RPMI8226 (cell line): ENCODE measurements at places on chromosomes 3 and 15.

GRCh38 chr3:61300006-61300380 lies 48.7 kb upstream of the FHIT start:
- DNase-seq, result no peak

- DNase-seq, result no peak
Observed at GRCh38 chr3:157058392-157059071, 101.4 kb downstream of the CCNL1 start.

GRCh38 chr15:65245096-65245856 lies 34.0 kb upstream of the CILP start:
- DNase-seq, result no peak

DNA sequence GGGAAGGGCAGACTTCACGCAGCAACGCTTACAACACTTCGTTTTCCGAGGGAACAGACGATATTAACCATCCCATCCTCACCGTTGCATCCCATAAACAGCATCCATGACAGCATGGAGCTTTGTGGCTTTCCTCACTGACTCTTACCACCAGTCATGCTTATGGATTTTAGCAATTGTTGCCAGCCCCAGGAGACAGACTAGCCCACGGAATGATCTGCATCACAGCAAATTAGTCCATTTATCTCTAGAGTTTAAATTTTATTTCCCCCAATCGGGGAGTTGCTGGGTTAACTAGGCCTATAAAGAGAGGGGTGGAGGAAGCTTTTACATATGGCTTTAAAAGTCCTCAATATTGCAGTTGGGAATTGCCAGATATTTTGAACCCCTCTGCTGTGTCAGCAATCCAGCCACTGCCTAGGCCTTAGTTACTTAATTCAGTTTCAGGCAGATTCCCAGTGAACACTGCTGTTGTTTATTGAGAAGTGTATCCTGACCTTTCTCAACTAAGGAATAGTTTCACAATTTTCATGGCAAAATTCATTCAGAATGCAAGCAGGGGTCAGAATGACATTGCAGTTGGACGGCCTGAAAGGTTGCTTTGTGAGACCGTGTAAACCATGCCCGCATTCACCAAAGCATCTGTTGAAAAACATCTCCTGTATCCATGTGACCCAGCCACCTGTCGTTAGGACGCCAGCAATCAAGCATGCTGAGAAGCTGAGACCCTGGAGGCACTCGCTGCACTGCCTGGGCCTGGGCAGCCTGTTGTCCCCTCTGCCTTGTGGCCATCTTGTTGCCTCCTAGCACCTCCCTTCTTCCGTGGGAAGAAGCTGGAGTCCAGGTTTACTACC lies 397.4 kb upstream of the TPM1 start:
- DNase-seq, result no peak

- no peak for DNase-seq
Observed at GRCh38 chr3:65936908-65937638, 101.6 kb downstream of the MAGI1 start.

DNA sequence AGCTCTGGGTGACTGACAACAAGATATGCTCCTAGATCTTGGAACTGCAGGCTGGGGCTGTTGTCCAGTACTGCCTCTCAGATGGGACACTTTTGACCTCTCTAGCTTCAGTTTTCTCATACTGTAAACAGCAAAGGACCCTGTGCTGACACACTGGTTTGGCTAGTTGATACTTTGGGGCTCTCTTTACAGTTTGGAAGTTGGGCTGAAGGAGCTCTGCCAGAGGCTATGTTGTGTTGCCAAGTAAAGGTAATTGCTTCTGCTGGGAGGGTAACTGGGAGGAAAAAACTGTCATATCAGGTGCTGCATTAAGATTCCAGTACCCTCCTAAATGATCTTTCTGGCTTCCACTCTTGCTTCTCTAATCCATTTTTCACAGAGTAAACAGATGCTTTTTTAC lies 54.0 kb downstream of the ISL2 start:
- no peak for DNase-seq

GRCh38 chr3:32815841-32816438 lies 1.9 kb upstream of the TRIM71 start:
- DNase-seq, result no peak

DNA sequence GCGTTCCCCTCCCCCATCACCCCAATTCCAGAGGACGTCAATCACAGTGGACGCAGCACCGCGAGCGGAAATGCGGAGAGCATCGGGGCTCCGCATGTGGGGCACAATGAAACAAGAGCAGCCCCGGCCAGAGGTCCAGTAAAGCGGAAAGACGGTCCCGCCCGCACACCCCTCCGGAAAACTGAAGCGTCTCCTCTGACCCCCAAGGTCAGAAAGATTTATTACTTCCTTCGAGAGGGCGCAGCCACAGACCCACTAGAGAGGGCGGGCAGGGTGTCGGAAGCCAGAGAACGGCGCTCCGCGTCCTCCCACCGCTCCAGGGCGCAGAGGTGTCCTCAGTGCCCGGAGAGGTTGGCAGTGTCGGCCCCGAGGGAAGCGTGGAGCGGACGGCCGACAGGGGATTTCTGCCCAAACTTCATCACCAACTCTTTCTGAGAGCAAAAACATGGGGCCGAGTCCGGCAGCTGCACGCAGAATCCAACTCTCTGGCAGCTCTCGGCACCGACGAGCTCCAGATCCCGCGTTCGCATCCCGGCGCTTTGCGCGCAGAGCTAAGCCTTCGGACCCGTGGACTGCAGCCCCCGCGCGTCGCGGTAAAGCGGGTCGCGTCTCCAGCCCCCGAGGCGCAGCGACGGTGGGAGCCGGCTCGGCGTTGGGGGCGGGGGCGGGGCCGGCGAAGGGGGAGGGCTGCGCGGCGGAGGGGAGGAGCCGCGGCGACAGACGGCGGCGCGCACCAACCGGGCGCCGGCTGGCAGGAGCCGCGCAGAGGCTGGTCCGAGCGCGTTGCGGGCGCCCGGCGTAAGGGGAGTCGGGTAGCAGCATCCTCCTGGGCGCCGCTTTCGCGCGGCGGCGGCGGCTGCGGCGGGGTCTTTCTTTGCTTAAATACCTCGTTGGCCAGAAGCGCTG lies at the start of gene CHST2:
Gene CHST2 (plus strand): TSS at position 763 of the 906 bp plus-strand sequence. CDS start 1,046 bp downstream, outside the sequence.
- peak; percentile 81 for DNase-seq

DNA sequence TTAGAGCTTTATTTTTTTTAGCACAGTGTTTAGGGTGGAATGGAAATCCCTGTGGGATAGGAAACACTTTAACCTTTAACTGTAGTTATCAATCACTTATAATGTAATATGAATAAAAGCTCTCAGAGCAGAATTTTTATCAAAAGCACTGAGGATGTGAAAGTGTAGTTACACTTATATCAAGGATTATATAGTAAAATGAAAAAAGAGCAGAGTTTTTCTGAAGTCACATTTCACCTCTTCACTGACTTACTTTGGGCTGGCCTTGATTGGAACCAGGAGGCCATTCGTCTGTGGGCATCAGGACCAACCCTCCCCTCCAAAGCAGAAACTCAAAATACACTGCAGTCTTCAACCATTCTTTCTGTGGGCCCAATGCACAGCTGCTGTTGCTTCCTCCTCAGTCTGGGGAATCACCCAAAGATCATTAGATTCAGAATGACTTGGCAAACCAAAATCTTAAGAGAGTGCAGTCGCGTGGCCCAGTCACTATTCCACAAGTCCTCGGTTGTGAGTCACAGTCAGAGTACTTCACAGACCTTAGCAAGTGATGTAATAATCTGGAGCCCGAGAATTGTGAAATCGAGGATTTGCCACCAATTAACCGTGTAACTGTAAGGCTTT lies 132.6 kb upstream of the COL8A1 start:
- no peak for DNase-seq

DNA sequence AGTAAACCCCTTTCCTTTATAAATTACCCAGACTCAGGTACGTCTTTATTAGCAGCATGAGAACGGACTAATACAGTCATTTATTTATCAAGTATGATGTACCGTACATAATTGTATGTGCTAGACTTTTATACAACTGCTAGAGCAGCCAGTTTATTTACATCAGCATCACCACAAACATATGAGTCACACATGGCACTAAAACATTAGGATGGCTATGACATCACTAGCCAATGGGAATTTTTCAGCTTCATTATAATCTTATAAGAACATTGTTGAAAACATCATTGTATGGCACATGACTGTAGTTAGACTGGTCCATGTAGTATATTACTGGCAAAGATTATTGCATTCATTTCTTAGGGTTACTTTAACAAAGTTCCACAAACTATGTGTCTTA lies 121.7 kb downstream of the ZMAT3 start:
- DNase-seq, result no peak

DNA sequence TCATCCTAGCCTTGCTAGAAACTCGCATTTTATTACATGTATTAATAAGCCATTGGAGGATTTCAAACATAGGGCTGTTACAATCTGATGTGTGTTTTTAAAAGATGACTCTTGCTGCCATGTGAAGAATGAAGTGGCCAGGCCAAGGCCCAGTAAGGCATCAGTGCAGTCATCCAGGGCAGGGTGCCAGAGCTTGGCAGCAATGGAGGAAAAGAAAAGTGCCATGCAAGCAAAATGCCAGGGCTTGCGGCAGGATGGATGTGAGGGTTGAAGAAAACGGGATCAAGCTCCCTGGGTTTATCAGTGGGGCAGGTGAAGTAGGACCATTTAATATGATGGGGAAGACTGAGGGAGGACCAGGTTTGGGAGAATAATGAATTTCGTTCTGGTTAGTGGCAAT lies 183.6 kb downstream of the MINAR1 start:
- no peak for DNase-seq

GRCh38 chr3:123817413-123817812 lies 66.7 kb downstream of the MYLK start:
- no peak for DNase-seq

DNA sequence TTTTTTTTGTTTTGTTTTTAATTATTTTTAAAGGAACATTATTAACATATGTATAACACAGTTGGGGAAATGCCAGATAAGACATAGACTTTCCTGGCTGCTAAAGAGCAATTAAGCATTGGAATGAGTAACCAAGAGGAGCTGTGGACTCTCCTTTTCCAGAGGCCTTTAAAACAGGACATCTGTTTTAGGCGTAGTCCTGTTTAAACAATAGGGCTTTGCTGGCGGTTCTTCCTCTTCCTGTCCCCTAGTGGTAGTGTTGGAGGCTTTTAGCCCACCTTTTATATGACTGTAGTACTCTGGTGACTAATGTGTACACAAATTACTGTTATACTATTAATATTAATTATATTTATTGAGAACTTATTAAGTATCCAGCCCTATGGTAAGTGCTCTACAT lies 81.9 kb downstream of the PPARG start:
- no peak for DNase-seq

- DNase-seq, result no peak
Observed at GRCh38 chr3:17121336-17121735, 236.6 kb downstream of the PLCL2 start.

DNA sequence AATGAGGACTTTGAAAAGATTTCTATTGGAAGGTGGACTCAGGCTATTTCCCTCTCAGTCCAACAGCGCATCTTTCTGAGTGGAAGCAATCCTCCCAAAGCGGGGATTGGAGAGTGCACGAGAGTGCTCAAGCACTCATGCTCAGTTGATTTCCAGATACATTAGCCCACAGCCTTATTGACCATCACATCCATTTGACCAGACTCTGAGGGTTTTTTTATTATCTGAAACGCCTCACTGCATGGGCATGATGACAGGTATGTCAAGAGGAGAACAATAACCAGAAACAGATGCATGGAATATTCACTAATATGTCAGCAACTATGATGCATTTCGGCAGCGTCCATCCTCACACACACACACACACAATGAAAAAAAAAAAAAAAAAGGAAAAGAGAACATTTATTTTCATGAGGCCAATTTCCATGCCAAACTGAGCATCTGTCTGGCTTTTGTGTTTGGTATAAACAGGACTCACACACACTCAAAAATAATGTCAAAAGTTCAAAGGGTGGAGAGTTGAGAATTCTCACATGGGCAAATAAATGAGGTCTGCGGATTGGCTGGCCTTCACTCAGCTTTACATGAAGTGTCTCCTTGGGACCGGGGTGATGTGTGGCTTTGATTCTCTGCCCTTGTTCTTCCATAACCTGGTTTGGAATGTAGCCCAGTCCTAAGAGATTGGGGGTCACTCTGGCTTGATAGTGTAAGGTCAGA lies 371.6 kb downstream of the MCTP2 start:
- no peak for DNase-seq

DNA sequence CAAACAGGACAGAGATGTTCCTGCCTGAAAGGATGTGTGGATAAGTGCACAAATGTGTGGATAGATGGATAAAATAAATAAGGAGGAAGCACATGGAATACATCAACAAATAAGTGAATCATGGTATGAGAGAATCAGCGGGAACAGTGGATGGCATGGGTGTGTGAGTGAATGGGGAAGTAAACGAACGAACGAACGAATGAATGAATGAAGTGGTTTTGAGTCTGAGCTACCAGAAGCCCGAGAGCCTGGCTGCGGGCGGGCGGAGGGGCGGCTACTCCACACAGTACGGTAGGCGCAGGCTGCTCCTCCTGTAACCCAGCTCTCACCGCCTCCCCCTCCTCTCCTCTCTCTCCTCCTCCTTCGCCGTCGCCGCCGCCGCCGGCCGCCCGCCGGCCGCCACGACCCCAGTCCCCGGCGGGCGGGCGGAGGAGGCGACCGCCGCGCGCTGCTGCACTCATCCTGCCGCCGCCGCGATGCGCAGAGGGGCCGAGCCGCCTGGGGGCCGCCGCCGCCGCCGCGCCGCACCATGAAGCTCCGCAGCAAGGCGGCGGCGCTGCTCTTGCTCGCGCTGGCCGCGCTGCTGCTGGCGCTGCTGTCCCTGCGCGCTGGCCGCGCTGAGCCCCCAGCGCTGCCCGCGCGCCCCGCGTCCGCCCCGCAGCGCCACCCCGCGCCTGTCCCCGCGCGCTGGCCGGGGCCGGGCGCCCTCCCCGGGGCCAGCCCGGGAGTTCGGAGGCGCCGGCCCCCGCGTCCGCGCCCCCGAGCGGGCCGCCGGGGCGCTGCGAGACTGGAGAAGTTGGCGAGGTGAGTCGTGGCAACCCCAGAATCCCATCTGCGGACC lies at the start of gene GXYLT2:
Gene GXYLT2 (plus strand): TSS at position 342 of the 841 bp plus-strand sequence. CDS start 188 bp downstream, at position 530.
- peak; percentile 36 for DNase-seq

GRCh38 chr15:47762621-47763020 lies 45.3 kb downstream of the SEMA6D start:
- no peak for DNase-seq

DNA sequence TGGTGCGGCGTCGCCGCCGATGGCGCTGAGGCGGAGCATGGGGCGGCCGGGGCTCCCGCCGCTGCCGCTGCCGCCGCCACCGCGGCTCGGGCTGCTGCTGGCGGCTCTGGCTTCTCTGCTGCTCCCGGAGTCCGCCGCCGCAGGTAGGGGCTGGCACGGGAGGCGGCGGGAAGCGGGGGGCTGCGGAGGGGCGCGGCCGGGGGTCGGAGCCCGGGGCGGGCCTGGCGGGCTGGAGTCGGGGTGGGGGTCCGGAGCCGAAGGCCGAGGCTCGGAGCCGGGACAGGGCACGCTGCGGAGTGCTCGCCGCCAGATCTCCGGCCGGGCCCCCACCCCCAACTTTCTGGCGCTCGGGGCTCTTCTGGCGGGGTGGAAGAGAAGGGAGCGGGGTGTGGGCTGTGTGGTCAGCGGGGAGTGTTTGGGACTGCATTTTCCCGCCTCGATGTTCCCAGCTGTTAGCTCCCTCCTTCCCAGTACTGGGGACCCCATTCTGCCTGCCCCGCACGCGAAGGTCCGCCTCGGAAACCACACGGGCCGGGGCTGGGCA lies 299 bp downstream of the TYRO3 start:
- DNase-seq, result no peak

- DNase-seq, result no peak
Observed at GRCh38 chr3:29668233-29668632, 387.4 kb downstream of the RBMS3 start.
